ENCODE measurements at places on chromosomes 16 and 17.

DNA sequence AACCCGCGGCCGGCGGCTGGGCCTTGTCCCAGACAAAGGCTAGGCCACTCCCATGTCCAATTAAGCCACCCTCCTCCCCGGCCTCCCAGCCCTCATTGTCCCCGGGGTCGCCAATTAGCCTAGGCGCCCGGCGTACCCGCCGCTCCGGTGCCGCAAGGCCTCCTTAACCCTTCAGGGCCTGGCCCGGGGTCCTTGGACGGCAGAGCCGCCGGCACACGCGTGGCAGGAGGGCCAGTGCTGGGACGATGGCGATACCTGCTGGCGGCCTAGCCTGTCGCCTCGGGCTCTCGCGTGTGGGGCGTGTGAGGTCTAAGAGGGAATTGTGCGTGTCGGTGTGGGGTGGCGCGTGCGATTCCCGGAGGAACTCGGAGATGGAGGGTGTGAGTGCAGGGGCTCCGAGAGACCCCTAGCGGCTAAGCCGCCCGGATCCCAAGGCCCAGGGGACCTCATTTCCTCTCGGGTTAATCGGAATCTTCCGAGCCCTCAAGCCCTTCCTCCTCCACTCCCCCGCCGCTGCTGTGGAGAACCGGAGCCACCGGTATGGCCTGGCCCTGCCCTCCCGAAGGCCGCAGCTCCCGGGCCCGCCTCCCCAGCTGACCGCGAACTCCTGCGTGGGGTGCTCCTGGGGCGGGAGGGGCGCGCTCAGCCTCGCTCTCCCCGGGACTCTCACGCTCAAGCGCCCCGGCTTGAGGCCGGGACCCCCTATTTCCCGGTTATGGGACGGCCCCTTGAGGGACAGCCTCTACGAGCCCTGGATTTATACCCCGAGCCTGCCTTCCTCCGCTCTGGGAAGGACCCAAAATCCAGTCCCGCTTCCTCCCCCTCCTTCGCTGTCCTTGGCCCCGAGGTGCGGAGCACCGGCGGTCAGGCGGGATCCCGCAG lies 11.9 kb downstream of the TBX2 start:
- peak; percentile 60 for DNase-seq

DNA sequence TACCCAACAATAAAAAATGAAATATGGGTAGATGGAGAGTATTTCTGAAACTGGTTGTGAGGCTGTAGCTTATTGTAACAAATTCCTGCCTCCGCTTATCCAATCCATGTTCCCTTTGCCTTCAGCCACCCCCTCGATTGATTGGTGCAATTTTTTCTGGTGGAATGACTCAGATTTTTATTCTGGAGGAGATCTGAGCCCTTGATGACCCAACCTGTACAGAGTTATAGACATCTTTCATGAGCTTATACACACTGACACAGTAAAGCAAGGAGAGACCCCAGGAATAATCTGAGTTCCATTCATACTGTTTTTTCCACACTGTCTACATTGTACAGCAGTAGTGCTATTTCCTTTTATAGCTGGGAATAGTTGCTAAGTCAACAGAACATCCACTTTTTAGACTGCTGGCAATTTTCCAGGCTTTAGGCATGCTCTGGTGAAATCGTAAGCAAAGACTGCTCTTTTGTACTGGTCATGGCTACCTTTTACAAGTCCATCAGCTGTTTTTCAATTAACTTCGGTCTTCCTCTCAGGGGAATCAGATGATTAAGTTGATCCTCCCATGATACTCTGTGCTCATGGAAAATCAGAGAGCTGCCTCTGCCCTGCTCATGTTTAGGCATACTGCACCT lies 30.1 kb downstream of the CCL4 start:
- peak; percentile 85 for DNase-seq

GRCh38 chr16:19138601-19139000 lies 24.8 kb downstream of the ITPRIPL2 start:
- peak; percentile 87 for DNase-seq

GRCh38 chr17:39001703-39002637 lies 34.8 kb upstream of the FBXO47 start:
- DNase-seq: peak; percentile 91

GRCh38 chr16:79980650-79981521 lies 380.3 kb upstream of the MAF start:
- DNase-seq: no peak
